ENCODE measurements at places on chromosomes 1 and 21.

- no peak for DNase-seq
Measured at GRCh38 chr21:46058431-46059145, 39.3 kb upstream of the COL6A2 start.

DNA sequence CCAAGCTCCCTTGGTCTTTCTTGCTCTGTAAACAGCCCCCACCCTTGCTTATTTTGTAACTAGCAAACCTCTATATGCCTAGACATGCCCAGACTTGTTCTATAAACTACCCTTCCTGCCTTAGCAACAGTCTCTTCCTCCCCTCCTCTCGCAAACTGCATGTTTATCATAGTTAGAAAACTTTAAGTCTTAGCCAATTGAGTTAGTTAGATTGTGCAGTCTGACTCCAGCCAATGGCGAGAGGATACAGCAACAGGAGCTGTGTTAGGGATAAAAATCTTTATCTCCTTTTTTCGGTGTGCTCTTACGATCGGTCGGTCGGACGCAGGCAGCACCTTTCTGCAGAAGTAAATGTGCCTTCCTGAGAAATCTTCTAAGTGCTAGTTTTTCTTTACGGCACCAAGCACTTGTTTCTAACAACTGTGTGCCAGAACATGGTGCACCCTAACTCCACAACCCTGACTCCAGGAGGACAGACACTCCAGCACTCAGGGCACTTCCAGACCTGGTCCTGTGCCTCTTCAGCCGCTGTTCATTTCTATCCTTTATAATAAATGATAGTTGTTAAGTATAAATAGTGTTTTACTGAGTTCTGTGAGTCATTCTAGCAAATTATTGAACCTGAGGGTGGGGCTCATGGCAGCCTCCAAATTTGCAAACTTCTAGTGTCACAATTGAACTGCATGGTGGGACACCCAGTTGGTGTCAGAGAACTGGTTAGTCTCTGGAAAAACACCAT is 25.7 kb upstream of the GNG4 start:
- DNase-seq = no peak

DNA sequence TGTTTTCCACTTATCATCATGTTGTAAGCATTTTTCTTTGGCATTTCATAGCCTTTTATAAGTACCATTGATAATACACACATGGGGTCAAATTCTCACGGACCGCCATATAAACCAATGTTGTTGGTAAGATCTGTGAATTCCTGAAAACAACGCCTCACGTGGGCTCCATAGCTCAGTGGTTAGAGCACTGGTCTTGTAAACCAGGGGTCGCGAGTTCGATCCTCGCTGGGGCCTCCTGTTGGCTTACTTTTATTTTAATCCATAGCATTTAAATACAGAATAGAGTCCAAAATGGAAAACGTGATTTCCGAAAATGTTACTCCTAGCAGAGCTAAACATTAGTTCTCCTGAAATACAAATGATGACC is 83.1 kb downstream of the HHIPL2 start:
- peak; percentile 37 for DNase-seq

GRCh38 chr1:32991819-32992488 is 27.3 kb upstream of the RNF19B start:
- no peak for DNase-seq

DNA sequence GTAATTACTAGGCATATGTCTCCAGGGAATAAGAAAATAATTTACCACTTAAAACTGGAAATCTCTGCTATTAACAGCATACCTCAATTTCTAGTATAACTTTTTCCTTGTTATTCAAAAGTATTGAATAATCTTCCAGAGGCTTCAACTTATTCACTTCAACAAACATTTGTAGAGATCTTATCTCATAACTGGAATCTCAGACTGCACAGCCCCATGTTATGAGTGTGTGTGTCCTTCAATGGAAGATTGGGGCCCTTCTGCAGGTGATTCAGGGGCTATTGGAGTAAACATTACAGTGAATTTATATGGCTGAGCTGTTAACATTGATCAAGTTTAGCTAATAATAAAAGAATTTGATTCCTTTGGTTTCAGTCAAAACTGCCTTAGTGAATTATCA is 946.1 kb downstream of the TTLL7 start:
- no peak for DNase-seq

DNA sequence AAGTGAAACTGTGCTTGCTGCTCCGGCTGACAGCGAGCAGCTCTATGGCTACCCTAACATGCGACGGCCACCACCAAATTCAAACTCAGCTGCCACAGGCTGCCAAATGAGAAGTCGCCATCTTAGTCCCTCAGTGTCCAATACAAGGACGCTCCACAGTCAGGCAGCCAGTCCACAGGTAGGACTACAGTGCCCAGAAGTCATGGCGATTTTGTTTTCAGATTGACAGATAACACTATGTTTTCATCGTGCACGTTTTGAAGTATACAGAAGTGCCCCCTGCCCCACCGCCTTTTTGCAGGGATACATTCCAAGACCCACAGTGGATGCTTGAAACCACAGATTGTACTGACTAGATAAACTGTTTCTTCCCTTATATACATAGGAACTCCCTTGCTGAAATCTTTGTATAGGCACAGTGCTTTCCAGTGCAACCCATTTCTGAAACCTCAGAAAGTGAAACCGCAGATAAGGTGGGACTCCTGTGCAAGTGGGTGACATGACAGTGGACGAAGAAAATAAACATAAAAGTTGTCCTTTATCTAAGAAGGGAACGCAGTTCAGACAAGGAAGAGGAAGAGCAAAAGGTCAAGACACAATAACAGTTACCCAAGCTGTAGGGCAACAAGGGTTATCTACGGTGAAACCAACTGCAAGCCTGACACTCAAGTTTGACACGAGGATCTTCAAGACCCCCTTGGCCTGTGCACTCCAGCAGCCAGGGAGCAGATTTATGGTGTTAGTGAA is 52.2 kb downstream of the STX6 start:
- no peak for DNase-seq

DNA sequence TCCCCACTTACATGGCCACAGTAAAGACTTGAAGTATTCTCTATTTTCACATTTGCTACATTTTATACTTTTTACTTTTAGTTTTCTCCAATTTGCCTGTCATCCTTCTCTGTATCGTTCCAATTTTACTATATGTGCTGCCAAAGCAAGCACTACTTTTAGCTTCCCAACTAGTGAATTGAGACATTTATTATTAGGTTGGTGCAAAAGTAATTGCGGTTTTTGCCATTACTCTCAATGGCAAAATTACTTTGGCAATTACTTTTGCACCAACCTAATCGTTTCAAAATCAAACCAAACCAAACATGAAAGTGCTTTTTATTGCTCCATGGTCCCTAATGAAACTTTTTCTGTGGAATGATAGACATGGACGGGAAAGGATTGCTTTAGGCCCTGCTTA is 56.6 kb upstream of the ATF3 start:
- no peak for DNase-seq

DNA sequence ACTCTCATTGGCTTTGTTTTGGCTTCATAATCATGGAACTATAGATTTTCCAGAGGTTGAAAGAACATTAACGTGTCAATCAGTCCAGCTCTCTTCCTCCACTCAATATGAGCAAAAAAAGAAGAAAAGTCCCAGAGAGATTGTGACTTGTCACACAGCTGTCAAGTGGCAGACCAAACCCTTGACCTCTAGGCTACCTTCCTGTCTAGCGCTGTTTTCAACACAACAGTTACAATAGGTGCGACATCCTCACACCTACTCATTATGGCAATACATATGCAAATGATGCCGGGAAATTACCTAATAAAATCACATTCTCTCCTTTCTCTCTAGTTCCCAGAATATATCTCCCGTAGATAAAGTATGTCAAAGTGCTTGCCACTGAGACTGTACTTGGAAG is 1.1 kb downstream of the WARS2 start:
- no peak for DNase-seq

GRCh38 chr1:69502991-69503390 is 64.7 kb upstream of the LRRC7 start:
- DNase-seq = no peak

DNA sequence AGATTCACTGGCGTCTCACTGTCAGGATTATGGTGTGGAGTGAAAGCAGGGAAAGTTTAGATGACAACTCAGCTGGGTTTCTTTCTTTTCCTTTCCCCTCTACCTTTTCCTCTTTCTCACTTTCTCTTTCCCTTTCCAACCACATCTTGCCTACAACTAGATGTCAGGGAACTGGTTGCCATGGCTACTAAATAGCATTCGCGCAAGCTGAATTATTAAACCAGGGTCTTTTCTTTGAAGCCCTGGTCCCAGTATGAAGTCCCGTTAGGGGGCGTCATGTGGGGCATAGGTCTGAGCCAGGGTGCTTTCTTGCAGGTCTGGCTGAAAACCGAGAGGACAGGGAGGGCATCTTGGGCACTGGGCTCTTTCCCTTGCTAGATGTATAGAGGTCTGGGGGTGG is 168.4 kb upstream of the CACNA1E start:
- DNase-seq = no peak

GRCh38 chr1:1200876-1201810 is 5.2 kb downstream of the TNFRSF18 start:
- no peak for DNase-seq

DNA sequence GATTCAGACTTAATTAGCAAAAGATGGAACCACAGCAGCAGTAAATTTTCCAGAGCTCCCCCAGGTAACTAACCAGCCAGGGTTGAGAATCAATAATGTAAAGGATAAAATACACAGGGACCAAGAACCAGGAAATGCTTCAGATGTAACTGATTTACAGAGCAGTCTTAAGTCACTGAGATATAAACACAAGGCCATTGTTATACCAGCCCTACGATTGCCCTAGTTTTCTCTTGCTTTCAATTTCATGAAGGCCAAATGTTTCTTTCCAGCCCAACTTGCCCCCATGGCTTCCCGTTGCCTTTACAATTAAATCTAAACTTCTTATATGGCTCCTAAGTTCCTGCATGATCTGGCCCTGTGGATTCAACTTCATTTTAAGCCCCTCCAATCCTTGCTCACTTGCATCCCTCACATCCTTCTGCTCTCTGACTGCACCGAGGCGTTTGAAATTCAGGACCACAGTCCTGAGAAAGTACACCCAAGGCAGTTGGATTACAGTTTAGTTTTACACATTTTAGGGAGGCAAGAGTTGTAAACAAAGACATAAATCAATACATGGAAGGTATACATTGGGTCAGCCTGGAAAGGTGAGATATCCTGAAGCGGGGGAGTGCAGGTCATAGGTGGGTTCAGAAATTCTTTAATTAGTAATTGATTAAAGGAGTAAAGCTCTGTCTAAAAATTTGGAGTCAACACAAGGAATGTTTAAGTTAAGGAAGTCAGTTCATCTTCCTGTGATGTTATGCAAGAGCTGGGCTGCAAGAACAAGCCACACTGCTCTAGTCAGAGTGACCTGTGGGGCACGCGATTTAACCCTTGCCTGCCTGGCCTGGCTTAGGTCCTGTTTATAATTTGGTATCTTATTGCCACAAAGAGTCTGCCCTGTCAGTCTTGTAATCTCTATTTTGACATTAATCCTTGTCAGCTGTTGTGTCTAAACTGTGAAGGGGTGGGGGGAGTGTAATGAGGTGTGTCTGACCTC is 69.9 kb upstream of the COG2 start:
- no peak for DNase-seq

- no peak for DNase-seq
Measured at GRCh38 chr1:62654744-62655143, 33.4 kb downstream of the DOCK7 start.

- DNase-seq = no peak
Measured at GRCh38 chr1:59752556-59753414, 62.0 kb upstream of the HOOK1 start.

- no peak for DNase-seq
Measured at GRCh38 chr1:199242601-199243000, 603.8 kb downstream of the PTPRC start.

DNA sequence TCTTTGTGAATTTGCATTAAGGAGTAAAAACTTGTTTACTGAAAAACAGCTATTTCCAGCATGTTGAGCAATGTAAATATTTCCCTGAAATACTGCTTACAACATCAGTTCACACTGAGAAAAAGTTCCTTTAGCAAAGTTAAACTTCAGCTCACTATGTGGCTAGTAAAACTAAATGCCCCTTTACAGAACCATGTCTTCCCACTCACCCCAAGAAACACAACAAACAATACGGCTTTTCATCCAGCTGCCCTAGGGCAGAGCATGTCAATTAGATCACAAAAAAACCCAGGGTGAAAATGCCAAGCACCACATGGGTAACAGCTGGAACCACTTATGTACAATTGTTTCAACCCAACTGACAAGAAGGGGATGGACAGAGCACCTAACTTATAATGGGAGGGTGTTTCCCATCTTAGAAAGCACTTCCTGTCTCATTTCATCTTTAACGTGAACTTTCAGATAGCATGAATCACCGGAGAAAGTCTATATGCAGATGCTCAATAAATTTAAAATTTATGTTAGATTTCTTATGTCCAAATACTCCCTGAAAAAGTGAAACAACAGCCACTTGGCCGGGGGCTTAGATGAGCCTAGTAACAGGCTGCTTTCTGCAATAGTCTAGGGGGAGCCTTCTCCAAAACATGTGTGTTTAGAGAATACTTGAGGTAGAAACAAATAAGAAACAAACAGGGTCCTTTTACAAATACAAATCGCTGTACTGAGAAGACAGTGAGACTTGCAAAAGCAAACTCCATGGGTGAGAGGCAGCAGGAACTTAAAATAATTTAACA is 6.6 kb downstream of the NID1 start:
- DNase-seq = no peak

DNA sequence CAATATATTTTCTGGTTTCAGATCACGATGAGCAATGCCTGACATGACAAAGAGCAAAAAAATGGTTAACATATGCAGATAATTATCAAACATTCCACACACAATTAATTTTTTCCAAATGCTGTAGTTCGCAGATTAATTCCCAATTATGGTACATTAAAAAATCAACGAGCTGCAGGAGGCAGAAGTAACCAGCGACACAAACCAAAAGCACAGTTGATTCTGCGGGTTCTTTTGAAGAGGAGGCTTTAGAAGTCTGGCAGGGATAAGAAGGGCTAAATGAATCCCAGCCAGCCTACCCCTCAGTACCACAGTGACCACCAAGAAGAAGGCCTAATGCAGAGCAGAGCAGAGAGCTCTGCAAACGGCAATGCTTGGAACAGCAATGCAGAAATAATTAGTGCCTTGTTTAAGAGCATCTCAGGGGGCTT is 17.0 kb upstream of the KNCN start:
- no peak for DNase-seq

DNA sequence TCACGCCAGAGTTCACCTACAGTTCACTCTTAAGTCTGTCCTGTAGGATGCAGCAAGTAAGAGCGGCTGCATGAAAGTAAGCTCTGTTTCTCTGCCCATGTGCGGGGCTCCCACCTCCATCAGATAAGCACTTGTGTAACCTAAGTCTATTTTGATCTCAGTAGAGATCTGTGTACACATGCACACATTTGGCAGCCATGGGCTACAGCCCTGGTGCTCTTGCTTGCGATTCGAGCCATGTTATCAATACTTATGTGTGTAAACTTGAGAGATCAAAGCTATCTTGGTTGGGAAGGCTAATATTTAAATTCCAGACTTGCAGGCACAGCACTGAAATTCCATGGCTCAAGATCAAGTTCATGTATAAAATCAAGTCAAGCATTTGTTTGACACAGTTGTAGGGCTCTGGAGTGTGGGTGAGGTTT is 244.7 kb upstream of the FGGY start:
- DNase-seq = no peak

GRCh38 chr1:232574889-232575762 is 54.8 kb downstream of the SIPA1L2 start:
- DNase-seq = no peak

- no peak for DNase-seq
Measured at GRCh38 chr1:156368157-156368658, 803 bp upstream of the RHBG start.

- DNase-seq = no peak
Measured at GRCh38 chr1:101064697-101065096, 39.1 kb upstream of the DPH5 start.

Measured in SIG-M5 (cell line).